ENCODE measurements at places on chromosomes 16 and 17.

DNA sequence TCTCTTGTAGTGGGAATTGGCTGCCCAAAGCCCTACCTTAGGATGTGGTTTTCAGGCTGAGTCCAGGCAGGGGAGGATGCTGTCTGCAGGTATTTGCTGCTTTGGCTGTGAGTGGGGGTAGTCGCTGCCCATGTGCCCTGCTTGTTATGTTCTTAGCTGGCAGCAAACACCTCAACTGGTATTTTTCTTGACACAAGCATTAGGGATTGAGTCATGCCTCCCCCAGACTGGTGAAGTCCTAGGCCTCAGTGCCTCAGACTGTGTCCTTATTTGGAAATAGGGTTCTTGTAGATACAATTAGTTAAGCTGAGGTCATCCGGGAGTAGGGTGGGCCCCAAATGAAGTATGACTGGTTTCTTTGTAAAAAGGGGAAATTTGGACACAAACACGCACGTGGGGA, 808.3 kb upstream of the EEF2KMT start:
- DNase-seq = no peak

DNA sequence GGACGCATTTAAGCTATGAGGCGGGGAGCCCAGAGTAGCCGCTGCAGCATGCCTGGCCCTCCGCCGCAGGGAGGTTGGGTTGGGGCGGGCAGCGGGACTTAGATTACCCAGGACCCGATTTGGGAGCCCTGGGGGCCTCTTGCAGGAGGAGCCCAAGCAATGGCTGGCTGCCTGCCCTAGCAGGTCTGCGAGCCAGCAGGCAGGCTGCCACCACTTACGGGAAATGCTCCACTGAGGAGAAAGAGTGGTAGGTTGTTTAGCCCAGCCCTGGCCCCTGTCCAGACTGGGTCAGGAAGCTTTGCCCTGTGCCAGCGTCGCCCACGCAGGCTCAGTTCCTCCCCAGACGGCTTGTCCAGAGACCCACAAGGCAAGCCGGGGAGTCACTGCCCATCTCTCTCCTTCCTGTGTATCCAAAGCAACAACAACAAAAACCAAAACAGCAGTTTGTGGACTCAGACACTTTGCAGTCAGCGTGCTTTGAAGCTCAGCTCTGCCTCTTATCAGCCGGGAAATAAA, 10.3 kb upstream of the TVP23A start:
- DNase-seq = no peak

DNA sequence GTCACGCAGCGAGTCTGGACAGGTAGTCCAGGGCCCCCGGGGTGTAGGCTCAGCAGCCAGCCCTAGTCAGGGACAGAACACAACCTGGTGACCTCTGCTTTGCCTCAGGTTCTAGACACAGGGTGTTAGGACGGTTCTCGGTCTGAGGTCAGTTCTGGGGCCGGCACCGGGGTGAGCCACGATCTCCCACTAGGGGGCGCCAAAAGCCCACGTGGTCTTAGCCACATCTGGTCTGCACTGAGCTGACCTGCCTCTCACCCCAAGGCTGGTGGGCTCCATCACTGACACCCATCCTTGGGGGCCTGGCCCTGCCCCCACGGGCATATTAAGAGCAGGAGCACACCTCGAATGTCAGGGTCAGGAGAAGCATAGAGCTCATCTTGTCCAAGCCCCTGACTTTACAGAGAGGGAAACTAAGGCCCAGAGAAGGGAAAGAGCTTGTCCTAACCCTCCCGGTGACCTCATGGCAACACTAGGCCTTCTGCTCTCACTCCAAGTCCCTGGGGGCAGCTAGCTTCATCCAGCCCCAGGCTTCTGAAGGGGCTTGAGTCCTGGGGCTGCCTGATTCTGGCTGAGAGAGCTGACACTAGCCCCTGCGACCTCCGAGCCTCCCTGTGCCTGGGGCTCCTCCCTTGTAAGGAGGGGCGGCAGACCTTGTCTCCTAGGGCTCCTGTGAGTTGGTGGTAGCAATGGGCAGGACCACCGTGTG, 9.0 kb downstream of the SLC5A10 start:
- peak; percentile 80 for DNase-seq

- no peak for DNase-seq
These were observed 1.8 kb downstream of the SLC12A4 start for GRCh38 chr16:67966549-67967182.

DNA sequence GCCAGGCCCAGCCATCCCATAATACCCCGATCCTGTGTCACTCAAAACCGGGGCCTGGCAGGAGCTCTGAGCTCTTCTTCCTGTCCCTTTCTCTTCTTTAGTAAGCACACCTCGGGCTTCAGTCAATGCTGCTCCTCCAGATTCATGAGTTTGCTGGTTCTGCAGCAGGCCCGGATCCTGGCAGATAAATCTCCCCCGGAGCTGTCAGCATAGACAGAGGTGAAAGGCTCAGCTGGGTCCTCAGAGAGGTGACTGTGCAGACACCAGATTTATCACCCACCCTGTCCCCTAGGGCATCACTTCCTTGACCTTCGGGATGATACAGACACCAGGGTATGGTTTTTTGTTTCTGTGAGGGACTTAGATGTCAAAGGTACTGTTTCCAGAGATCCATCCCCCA, 242.5 kb upstream of the N4BP1 start:
- no peak for DNase-seq

DNA sequence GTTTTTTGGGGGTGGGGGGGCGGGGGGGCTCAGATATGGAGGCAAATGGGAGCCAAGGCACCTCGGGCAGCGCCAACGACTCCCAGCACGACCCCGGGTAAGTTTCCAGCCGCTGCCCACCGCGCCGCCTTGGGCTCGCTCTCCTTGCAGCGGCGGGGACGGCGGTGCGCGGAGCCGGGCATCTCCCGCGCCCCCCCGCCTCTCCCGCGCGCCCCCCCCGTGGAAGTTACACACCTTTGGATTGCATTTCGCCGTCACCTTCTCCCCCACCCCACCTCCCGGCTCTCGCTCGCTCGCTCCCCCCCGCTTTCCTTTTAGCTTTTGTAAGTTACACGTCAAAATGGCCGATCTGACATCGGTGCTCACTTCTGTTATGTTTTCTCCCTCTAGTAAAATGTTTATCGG, 387 bp downstream of the MSI2 start:
- peak; percentile 34 for DNase-seq

- DNase-seq = no peak
These were observed 36.7 kb downstream of the ARHGAP17 start for GRCh38 chr16:24978370-24978914.

DNA sequence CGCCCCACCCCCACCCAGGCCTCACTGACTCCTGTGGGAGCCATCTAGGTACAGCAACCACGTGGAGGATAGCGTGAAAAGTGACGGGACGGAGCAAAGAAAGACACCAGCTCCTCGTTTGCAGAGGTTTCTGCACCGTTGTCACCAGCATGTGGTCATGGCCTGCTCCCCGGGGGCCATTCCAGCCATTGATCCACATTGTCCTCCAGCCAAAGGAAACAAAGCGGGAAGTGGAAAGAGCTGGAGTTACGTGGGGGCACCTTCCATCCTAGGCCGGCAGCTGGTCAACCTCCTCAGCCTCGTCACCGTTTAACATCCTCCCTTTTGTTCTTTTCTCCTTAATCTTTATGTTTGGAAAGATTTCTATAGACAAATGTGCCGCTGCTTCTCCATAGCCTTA, 153.7 kb downstream of the RPTOR start:
- DNase-seq = no peak

DNA sequence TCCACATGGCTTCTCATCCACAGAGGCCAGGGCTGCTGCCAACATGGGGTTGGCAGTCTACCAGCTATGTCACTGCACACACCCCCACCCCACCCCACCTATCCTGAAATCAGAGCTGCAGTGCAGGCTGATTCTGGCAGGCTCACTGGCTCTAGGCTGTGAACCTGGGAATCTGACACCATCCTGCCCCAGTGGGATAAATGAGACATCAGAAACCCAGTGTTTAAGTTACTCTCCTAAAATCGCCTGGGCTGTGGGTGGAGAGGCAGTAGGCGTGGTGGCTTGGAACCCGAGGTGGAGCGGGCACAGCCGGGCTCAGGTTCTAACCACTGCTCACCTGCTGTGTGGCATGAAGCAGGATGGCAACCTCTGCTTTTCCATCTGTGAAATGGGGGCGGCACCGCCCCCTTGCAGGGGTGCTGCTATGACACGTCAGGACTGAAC, 5.6 kb downstream of the SLC38A8 start:
- no peak for DNase-seq

Measured in stimulated activated CD4-positive, alpha-beta T cell treated with anti-CD3 and anti-CD28 coated beads, Interleukin-4, amount 100 ng/mL, for 4 hours (primary cell).